Naive thymus-derived CD8-positive, alpha-beta T cell (primary cell): ENCODE measurements at places on chromosomes 3 and 15. TPM values are rescaled to one million over a fixed set of nuclear protein-coding genes. Genes with fewer than 3 reads are reported as not detected.
A peak's percentile ranks its signal among the peaks of the same experiment; 100 is the strongest.

GRCh38 chr15:27165590-27165989, 194.6 kb downstream of the GABRG3 start:
- no peaks in the 10 kb centered on the region for H3K27me3 ChIP-seq
- H3K4me1 ChIP-seq, result no peaks in the 10 kb centered on the region
- no peaks in the 10 kb centered on the region for H3K36me3 ChIP-seq
- DNase-seq, result no peak

Gene SEMA3F
- total RNA-seq, result not detected

DNA sequence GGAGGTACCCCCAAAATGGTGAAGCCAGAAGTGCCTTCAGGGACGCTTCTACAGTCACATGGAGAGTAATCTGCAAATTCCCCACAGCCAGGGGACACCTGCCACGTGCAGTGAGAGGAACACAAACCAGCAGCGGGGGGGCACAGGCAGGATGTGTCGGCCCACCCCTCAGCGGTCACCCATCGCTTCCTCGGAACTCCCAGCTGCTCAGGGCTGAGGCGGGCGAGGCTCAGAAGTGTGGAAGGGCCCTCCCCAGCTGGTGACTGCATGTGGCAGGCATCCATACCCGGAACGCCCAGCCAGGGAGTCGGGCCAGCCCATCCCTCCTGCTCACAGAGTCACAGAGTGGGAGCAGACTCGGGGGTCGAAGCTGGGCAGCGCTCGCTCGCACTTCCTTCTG, 63.7 kb downstream of the SLC12A8 start:
- no peaks in the 10 kb centered on the region for H3K27me3 ChIP-seq
- H3K4me1 ChIP-seq, result peaks cover 10% of the 10 kb centered on the region
- peak; percentile 21 for DNase-seq
- H3K4me3 ChIP-seq, result no peak overlapping the region
- H3K36me3 ChIP-seq, result no peaks in the 10 kb centered on the region

- H3K4me3 ChIP-seq, result no peak overlapping the region
- no peaks in the 10 kb centered on the region for H3K36me3 ChIP-seq
- DNase-seq, result no peak
Measured at GRCh38 chr15:39502611-39503195, 78.2 kb upstream of the THBS1 start.

Gene OXNAD1
- 132 TPM for total RNA-seq

DNA sequence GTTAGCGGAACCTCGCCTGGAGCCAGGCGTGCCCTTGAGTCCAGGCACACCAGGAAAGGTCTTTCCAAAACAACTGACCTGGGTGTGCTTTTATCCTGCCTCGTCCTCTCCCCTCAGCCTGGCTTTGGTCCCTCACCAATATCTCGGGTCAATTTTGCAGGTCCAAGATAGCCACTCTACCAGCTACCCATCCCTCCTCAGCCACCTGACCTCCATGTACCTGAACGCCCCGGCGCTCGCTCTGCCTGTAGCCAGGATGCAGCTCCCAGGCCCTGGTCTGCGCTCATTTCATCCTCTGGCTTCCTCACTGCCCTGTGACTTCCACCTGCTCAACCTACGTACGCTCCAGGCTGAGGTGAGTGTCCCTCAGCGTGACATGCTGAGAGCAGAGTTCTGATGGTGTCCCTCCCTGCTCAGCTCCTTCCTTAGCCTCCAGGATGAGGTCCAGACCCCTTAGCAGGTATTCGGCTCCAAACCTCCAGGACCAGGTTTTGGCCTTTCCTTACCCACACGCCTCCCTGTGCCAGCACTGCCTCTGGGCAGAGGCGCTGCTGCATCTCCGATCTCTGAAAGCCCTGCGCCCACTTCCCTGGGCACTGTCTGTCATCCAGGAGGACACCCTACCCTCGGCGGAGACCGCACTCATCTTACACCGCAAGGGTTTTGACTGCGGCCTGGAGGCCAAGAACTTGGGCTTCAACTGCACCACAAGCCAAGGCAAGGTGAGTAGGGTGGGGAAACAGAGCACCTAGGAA, 14.1 kb downstream of the HDDC3 start:
- no peaks in the 10 kb centered on the region for H3K27me3 ChIP-seq
- no peak overlapping the region for H3K27ac ChIP-seq
- no peak overlapping the region for H3K4me3 ChIP-seq
- H3K36me3 ChIP-seq, result no peaks in the 10 kb centered on the region
- H3K4me1 ChIP-seq, result no peaks in the 10 kb centered on the region

DNA sequence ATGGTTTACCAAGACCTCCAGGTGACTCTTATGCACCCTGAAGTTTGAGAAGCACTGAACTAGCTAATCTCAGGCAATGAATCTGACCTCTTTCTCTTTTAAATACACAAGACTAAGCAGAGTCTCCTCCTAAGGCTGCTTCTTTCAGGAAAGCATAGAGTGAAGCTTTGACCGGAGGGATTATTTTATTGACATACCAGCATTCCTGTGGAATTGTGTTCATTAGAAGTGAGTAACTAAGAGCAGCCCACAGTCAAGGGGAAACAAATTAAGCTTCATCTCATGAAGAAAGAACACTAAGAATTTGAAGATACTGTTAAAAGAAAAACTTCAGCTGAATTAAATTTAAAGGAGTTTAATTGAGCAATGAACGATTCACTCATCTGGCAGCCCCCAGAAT, 963.5 kb downstream of the NTRK3 start:
- H3K27me3 ChIP-seq, result no peaks in the 10 kb centered on the region
- no peak overlapping the region for H3K27ac ChIP-seq
- H3K4me1 ChIP-seq, result no peaks in the 10 kb centered on the region
- no peaks in the 10 kb centered on the region for H3K36me3 ChIP-seq

DNA sequence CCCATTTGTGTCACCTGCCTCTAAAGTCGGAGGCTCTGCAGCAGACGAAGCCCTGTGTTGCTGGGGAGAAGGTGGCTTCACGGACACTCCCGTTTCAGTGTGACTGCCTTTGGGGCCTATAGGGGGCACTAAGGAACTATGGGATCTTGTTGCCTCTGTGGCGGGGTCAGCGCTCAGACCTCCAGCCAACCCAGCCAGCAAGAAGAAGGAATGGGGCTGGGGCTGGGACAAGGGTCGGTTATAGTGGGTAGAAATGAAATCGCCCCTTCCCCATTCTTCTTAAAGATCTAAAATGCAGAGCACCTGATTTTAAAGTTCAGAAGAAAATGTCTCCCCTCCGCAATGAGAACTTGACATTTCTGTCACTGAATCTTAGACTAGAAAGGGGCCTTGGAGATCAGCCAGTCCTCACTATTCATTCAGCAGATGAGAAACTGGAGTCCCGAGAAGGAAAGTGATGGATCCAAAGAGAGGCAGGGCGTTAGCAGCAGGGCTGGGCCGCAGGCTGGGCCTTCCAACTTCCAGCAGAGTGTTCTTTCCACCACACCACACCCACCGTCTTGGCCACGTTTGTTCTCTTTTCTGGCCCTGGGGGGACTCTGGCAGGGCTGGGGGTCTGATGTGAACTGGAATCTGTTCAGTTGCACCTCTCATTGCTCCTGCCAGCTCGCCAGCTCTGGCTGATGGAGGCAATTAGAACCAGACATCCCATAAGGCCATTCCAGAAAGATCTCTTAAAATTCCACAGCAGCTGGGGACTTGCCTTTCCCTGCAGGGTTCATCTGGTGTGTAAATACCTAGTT, 195.4 kb downstream of the OPA1 start:
- DNase-seq, result no peak
- H3K27me3 ChIP-seq, result peaks cover 29% of the 10 kb centered on the region
- no peaks in the 10 kb centered on the region for H3K36me3 ChIP-seq
- H3K27ac ChIP-seq, result no peak overlapping the region

GRCh38 chr15:62118520-62119226, 46.4 kb downstream of the C2CD4B start:
- H3K4me1 ChIP-seq, result peaks cover 7% of the 10 kb centered on the region
- no peaks in the 10 kb centered on the region for H3K36me3 ChIP-seq
- H3K4me3 ChIP-seq, result no peak overlapping the region
- no peak for DNase-seq
- H3K27ac ChIP-seq, result no peak overlapping the region

Gene ADAMTS7
- total RNA-seq, result 0.31 TPM

GRCh38 chr3:41700155-41700554, 261.7 kb downstream of the ULK4 start:
- DNase-seq, result no peak
- H3K27ac ChIP-seq, result no peak overlapping the region
- H3K27me3 ChIP-seq, result no peaks in the 10 kb centered on the region
- H3K36me3 ChIP-seq, result peaks cover 17% of the 10 kb centered on the region
- H3K4me1 ChIP-seq, result no peaks in the 10 kb centered on the region
- H3K4me3 ChIP-seq, result no peak overlapping the region

DNA sequence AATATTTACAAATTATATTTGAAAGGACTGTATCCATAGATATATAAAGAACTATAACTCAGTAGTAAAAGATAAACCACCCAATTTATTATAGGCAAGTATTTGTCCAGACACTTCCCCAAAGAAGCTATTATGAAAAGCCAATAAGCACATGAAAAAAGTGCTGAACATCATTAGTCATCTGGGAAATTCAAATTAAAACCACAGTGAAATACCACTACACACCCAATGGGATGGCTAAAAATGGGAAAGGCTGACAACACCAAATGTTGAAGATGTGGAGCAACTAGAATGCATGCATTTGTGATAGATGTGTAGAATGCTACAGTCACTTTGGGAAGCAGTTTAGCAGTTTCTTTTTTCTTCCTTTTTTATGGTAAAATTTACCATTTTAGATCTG, 147.0 kb downstream of the PDE8A start:
- H3K27me3 ChIP-seq, result no peaks in the 10 kb centered on the region
- DNase-seq, result no peak
- H3K4me1 ChIP-seq, result no peaks in the 10 kb centered on the region
- peaks cover 91% of the 10 kb centered on the region for H3K36me3 ChIP-seq
- H3K4me3 ChIP-seq, result no peak overlapping the region

Gene GOLGA8G
- total RNA-seq, result not detected

Gene TRIP4
- total RNA-seq, result 27.2 TPM

DNA sequence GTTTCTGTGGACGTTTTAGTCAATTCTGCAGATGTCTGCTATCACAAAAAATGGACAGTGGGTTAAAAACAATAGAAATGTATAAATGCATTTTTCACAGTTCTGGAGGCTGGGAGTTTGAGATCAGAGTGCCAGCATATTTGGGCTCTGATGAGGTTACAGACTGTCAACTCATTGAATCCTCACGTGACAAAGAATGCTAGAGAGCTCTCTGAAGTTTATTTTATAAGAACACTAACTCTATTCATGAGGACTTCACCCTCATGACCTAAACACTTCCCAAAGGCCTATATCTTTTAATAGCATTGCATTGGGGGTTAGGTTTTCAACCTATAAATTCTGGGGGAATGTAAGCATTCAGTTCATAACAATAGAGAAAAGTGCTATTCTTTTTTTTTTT, 182.6 kb upstream of the SLITRK3 start:
- H3K36me3 ChIP-seq, result no peaks in the 10 kb centered on the region
- H3K4me3 ChIP-seq, result no peak overlapping the region
- no peak overlapping the region for H3K27ac ChIP-seq

DNA sequence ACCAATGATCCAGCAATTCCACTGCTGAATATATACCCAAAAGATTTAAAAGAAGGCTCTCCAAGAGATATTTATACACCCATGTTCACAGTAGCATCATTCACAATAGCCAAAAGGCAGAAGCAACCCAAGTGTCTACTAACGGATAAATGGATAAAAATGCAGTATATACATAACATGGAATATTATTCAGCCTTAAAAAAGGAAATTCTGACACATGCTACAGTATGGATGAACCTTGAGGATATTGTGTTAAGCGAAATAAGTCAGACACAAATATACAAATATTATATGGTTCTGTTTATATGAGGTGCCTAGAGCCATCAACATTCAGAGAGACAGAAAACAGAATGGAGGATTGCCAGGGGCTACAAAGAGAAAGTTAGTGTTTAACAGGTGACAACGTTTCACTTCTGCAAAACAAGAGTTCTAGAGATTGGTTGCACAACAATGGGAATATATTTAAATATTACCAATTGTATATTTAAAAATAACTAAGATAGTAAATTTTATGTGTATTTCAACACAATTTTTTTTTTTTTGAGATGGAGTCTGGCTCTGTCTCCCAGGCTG, 69.4 kb downstream of the STAG1 start:
- no peak overlapping the region for H3K27ac ChIP-seq
- H3K4me3 ChIP-seq, result no peak overlapping the region
- H3K36me3 ChIP-seq, result peaks cover 19% of the 10 kb centered on the region
- H3K4me1 ChIP-seq, result peaks cover 22% of the 10 kb centered on the region

DNA sequence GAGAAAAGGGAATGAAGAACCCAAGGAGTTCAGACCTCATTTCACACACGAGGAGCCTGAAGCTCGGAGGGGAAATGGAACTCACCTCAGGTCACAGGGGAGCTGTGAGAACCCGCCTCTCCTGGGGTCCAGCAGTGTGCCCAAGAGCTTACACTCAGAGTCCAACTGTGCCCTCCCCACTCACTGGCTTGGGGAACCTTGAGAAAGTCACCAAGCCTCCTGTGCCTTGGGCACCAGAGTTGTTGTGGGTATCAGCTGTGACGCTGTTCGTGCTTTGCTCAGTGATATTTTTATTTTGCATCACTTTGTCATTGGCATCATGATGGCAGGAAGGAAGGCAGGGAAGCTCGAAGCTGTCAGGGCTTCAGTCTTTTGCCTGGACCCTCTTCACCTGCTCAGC, 83.4 kb downstream of the TLE3 start:
- H3K27ac ChIP-seq, result peak overlapping the region; percentile 34
- peaks cover 11% of the 10 kb centered on the region for H3K27me3 ChIP-seq
- H3K4me1 ChIP-seq, result peaks cover 11% of the 10 kb centered on the region
- no peaks in the 10 kb centered on the region for H3K36me3 ChIP-seq
- no peak overlapping the region for H3K4me3 ChIP-seq

Gene SLCO2A1
- total RNA-seq, result not detected

Gene FETUB
- total RNA-seq, result not detected

Gene SPATA16
- total RNA-seq, result not detected

DNA sequence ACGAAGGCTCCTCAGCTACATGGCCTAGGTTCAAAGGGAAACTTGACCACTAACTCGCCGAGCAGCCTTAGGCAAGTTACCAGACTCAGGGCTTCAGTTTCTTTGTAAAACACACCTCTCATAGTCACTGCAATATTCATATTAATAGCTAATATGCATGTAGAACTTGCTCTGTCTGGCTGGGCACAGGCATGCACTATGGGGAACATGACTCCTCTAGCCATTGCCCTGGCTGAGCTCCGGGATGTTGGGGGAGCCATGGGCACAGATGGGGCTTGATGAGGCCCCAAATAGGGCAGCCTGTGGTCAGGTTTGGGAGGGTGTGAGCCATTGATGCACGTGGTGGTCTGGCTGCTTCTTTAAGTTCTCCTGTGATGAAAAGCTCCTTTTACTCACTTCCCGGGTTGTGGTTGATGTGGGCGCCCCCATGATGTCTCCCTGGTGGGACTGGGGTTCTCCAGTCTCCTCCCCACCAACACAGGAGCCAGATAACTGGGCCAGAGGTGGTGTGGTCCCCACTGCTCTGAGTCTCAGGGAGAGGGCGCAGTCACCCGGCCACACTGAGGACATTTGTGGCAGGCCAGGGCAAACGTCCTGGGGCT, 29.4 kb upstream of the DUSP7 start:
- peak overlapping the region; percentile 61 for H3K4me3 ChIP-seq
- no peaks in the 10 kb centered on the region for H3K27me3 ChIP-seq
- no peaks in the 10 kb centered on the region for H3K36me3 ChIP-seq
- peaks cover 31% of the 10 kb centered on the region for H3K4me1 ChIP-seq

Gene ZNF660
- 1.9 TPM for total RNA-seq
